ENCODE measurements at places on chromosomes 7 and 10.

GRCh38 chr7:139114585-139114984 is 5.1 kb upstream of the ZC3HAV1 start:
- no peak for DNase-seq

DNA sequence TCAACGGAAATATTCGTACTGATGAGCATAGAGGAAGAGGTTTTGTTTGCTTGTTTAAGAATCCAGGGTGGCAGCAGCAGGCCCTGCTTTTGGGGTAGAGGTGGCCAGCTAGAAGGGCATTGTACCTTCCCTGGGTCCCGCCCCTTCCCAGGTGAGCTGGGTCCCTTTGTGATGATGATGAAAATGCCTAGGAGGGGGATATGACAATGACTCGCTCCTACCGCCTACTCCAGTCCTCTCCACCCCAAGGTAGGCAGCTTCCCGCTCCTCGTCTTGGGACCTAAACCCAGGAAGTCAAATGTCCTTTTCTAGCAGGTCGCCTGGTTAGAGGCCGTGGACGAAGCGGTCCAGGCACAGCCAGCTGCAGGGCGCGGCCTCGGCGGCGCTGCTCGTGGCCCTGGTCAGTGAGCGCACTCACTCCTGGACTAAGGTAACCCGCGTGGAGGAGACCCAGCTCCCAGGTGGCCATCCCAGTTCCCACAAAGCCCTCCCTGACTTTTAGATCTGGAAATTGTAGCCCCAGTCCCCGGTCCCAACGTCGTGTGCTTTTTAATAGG is 141.4 kb downstream of the LSMEM1 start:
- DNase-seq, result no peak

DNA sequence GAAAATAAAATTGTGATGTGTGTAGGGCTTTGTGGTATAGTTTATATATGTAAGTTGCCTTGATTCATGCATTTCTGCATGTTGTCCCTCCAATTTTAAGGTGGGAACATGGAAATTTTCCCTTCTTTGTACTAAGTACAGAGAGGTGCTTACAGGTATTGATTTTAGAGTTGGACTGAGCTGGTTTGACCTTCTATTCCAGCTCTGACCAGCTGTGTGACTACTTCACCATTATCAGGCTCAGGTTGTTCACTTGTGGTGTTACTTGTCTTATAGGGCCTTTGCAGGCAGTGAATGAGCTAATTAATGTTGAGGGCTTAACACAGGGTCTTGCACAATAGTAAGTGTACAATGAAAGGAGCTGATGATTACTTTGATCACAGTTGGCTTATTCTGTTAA is 16.3 kb downstream of the ZNF804B start:
- no peak for DNase-seq

- no peak for DNase-seq
Observed at GRCh38 chr10:16518822-16519221, 2.9 kb downstream of the C1QL3 start.

DNA sequence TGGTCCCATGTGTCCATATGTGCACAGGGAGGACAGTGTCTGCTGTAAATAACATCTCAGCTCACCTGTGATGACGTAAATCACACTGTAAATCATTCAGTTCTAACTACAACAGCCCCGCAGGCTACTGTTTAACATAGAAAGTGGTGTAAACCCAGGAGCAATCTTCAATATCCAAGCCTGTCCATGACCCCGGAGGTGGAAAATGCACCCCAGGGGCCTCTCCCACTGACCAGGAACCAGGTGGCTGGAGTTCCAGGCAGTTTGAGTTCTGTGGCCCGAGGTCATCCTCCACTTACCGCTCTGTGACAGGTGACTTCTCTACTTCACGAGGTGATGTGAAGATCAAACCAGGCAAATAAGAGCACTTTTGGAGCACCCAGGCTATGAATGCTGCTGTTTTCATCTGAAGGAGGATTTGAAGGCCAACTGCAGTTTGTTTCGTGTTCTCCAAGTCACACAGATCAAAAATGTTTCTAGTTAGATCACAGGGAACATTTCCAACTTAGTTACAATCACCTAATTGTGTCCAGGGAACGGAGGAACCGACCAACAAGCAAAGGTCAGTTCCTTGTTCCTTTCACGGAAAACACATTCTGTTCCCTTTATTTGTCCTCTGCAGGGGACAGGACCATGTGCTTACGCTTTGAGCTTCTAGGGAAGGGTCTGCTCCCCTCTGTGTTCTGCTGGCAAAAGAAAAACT is 131.8 kb downstream of the WDR37 start:
- DNase-seq, result no peak

DNA sequence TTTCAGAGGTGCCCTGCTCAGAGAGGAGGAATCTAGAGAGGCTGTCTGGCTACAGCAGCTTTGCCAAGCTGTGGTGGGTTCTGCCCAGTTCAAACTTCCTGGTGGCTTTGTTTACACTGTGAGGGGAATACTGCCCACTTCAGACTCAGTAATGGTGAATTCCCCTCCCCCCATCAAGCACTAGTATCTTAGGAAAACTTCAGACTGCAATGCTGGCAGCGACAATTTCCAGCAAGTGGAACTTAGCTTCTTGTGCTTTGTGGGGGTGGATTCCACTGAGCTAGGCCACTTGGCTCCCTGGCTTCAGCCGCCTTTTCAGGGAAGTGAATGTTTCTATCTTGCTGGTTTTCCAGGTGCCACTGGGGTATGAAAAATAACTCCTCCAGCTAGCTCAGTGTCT is 42.8 kb downstream of the CYP2C8 start:
- DNase-seq, result no peak

- DNase-seq, result no peak
Observed at GRCh38 chr7:43151076-43151475, 38.6 kb downstream of the HECW1 start.

- no peak for DNase-seq
Observed at GRCh38 chr10:118901380-118901779, 128.1 kb upstream of the NANOS1 start.

- no peak for DNase-seq
Observed at GRCh38 chr10:43260117-43260761, 6.6 kb downstream of the RASGEF1A start.

- DNase-seq, result no peak
Observed at GRCh38 chr7:73703757-73704639, 15.5 kb downstream of the STX1A start.

GRCh38 chr10:62268399-62269114 is at the start of gene RTKN2:
TSS of gene RTKN2 (minus strand) at chr10:62268844. CDS start at chr10:62268610, 234 bp downstream.
- DNase-seq, result peak; percentile 81

- no peak for DNase-seq
Observed at GRCh38 chr10:43218206-43218950, 48.5 kb downstream of the RASGEF1A start.

- no peak for DNase-seq
Observed at GRCh38 chr7:39073432-39073831, 95.7 kb downstream of the POU6F2 start.

- peak; percentile 30 for DNase-seq
Observed at GRCh38 chr7:121329191-121330052, 622 bp downstream of the WNT16 start.

GRCh38 chr10:34801097-34801733 is 13.9 kb downstream of the PARD3 start:
- no peak for DNase-seq

DNA sequence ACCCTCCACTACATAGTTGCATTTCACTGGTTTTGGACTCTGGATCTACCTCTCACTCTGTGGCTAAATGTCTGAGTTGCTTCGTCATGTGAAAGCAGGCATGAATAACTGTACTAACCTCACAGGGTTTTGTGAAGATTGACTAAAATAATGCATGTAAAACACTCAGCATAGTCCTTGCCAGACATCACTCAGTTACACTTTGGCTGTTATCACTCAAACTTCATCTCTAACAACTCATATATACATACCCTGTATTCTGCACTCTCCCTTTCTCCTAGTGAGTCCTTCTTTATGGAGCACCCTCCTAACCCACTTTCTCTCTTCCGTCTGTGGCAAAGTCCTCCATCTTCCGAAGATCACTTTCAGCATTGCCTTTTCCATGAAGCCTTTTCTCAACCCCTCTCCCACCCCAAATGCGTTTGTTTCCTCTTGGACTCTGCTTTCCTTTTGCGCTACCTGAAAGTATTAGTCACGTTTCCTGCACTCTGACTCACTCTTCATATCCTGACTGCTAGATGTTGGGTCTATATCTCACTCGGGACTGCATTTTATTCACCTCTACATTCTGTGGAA is 72.6 kb downstream of the OSBPL3 start:
- DNase-seq, result peak; percentile 74

DNA sequence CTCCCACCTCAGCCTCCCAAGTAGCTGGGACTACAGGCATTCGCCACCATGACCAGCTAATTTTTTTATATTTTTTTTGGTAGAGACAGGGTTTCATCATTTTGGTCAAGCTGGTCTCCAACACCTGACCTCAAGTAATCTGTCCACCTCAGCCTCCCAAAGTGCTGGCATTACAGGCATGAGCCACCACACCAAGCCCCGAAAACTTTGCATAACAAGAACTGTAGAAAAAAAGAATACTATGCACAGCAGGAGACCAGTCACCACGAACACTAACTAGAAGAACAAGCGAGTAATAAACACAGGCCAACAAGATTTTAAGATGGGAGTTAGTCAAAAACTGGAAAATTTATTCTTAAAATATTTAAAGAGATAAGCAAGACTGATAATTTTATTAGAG is 447.0 kb downstream of the ETV1 start:
- DNase-seq, result no peak

DNA sequence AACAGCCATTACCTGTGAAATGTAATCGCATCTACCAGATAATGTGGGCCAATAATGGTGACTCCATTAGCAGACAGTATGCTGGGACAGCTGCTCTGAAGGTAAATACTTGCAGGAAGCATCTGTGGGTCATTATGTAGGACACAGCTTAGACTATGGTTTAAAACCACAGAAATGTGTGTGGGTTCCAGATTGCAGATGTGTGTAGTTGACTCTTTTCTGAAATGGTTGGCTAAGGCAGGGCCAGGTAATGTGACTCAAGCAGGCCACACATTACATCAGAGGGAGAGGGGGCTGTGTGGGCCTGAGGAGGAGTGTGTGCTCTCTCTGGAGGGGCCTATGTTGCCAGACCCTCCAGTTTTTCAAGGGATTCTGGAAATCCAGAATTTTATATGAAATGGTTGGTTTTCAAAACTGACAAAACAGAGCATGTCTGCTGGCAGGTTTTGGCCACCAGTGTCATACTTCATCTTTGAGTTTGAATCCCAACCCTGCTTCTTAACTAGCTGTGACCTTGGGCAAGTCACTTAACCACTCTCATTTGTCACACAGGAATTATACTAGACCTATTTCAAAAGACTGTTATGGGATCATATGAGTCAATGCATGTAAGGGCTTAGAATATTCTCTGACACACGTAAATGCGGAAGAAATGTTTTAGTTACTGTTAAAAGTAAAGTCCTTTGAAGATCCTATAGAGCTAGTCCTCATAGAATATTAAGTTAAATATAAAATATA is 64.5 kb downstream of the MCMBP start:
- peak; percentile 70 for DNase-seq

DNA sequence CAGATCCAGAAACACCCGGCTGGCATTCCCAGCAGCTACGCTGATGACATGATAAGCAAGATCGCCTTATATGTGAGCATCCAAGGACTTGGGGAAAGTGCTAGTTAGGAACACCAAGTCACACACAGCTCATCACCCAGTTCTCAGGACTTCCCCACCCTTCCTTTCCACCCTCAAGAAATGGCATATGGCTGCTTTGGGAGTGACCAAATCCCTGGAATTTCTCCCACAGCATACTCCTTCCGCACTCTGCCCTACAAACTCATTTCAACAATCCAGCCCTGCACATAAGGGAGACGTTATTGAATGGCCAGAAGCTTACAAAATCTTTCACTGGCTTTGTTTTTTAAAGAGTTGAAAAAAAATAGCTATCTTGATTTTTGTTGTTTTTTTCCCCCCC is 4.2 kb downstream of the ITIH5 start:
- no peak for DNase-seq

DNA sequence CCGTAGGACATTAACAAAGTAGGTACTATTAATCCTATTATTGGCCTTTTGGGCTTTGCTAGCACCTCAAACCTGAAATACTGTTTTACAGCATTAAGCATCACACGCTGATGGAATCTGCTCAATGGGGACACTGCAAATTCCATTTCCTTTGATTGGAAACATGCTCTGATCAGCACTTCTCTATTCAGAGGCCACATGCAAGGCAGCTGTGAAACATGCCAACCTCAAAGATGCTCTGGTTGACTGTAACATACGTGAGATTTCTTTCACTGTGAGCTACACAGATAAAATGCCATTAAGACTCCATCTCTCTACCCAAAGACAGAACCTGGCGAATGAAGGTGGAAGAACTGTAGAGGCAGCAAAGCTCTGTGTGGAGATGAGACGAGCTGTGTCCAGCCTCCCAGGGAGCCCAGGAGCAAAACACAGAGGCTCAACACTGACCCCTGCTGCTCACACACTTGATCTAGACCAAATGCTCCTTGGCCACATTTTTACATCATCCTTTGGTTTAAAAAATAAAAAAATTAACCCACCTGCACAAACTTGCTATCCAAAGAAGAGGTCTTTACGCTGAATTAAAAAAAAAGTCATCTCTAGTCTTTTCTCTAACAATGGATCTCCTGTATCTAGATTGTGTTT is 8.0 kb downstream of the RSU1 start:
- peak; percentile 43 for DNase-seq

DNA sequence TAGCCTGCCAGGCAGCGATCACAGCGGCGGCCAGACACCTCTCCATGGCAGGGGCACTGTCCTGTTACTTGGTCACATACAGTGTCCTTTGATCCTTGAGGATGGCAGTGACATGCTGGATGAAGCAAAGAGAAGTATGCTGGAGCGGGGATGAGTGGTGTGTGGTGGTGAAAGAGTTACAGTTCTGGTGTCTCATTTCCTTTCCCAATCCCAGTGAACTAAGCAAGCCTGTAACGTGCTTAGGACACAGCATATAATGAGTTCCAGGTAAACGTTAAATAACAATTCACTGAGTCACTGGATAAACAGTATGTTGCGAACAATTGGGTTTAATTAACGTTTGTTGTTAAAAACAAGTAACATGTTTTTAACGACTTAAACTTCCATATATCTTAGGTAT is 63.5 kb upstream of the LAMB1 start:
- DNase-seq, result no peak

DNA sequence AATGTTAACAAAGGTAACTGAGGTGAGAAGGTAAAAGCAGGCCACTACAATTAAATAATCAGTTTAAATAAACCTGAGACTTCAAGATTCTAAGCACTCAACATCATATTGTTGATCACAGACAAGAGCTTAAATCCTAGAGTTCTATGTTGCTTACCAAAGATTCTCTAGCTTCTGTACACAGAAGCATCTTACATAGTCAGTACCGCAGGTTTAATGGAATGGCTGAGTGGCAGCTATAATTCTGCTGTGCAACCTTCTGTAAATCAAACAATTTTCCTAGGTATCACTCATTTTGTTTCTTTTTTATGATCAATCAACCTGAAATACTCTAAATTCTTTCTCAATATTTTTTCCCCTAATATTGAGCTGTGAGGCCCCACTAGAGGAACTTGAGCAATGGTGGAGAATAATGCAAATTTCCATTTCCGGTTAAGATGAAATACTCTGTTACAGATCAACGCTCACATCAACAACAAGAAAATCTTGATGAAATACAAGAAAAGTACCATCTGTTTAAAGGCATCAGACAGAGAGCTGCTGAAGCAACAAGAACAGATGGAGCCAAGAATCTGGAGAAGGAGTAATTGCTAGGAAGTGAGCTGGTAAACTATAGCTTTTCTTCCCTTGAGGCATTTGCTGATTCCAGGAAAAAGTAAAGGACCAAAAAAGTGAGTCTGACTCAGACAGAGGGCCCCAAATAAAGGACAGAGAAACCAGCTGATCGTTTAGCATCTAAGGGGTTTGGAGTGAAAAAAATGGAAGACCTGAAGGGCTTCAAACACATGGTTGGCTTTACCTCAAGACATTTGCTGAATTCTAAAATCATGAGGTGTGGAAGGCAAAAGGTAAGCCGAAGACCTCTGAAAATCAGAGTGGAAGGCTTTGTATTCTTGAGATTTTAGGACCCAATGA is 22.6 kb downstream of the PNPLA8 start:
- peak; percentile 3 for DNase-seq

Measured in EL (cell line).